HFFc6 (cell line): ENCODE measurements at places on chromosomes 13 and 19. TPM values are rescaled to one million over a fixed set of nuclear protein-coding genes. Genes with fewer than 3 reads are reported as not detected.

Gene PSG2
- 1.4 to 2.7 TPM (median 1.7 TPM) in 3 replicates for total RNA-seq

Gene SLITRK6
- 0.83 and 3.7 TPM in 2 replicates for total RNA-seq

Gene CEACAM20
- not detected in 3 replicates for total RNA-seq

Gene PEAK3
- 0.07 to 0.24 TPM in 2 of 3 replicates, not detected in the other for total RNA-seq

Gene KCNN4
- total RNA-seq = 1.1 to 3.0 TPM (median 2.1 TPM) in 3 replicates

Gene ZIM2
- not detected in 3 replicates for total RNA-seq

Gene ZNF66
- 1.1 to 1.4 TPM (median 1.2 TPM) in 3 replicates for total RNA-seq

Gene LILRA2
- not detected in 2 replicates for total RNA-seq

Gene RFPL4A
- total RNA-seq = not detected in 3 replicates

Gene ZSCAN4
- not detected in 3 replicates for total RNA-seq

Gene PLK5
- total RNA-seq = 0.33 to 0.96 TPM (median 0.69 TPM) in 3 replicates

Gene SIGLEC8
- not detected in 3 replicates for total RNA-seq

Gene IFI30
- total RNA-seq = 5.6 to 7.4 TPM (median 6.9 TPM) in 3 replicates

Gene ZNF433
- total RNA-seq = 3.2 to 3.6 TPM (median 3.6 TPM) in 3 replicates

Gene TPTE2
- not detected in 2 replicates for total RNA-seq

Gene LILRA6
- not detected in 3 replicates for total RNA-seq

Gene PCDH8
- total RNA-seq = not detected in 3 replicates

Gene TEX101
- not detected in 2 replicates for total RNA-seq

Gene STOML3
- total RNA-seq = not detected in 3 replicates

Gene ELAVL3
- not detected in 3 replicates for total RNA-seq
